Mucosa of descending colon (tissue), 3 donors: ENCODE measurements at places on chromosomes 2 and 18. TPM values are rescaled to one million over a fixed set of nuclear protein-coding genes. Genes with fewer than 3 reads are reported as not detected.
A peak's percentile ranks its signal among the peaks of the same experiment; 100 is the strongest.

ZNF236 gene
- 15.5 TPM for total RNA-seq

DNA sequence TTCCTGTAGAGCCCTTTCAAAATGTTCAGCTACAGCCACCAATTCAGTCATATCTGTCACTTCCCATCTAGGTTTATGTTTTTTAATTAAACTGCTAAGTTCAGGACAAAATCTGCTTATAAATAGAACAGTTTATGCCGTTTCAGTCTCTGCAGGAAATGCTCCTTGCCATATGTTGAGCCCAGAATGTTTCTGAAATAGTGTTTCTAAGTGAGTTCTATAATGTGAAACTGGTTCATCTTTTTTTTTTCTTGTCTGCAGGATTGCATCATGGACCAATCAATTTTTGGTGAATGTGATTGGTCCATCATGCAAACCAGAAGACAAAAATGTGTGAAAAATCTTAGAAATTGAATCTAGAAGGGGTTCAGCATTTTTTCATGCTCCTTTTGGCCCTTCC, 30.2 kb upstream of the RHOB start:
- DNase-seq, result no peak

DNA sequence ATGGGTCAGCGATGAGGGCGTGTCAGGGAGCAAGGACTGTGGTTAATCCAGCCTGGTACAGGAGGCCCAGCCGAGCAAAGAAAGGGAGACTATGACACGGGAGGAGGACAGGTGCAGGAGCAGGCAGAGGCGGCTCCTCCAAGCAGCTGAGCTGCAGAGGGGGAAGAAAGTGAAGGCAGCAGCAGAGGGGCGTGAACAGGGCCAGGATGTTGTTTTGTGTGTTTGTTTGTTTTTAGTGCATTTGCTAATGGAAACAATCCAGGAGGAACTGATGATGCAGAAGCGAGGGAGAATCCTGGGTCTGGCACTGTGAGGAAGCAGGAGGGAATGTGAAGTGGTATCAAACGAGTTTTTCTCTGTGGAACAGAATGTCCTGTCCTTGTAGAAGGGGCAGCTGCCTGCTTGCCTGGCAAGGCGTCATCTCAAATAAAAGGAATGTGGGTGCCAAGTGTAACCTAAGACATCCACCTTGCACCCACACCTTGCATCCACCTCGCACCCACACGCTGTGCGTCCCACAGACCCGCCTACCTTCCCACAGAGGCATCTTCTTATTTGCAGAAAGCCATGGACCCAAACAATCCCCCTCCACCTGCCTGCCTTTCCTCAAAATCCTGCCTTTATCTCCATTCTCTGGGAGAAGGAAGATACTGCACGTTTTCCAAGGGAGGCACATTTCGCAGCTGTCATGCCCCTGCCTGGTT, 134.8 kb downstream of the SH3BP4 start:
- DNase-seq, result no peak

DNA sequence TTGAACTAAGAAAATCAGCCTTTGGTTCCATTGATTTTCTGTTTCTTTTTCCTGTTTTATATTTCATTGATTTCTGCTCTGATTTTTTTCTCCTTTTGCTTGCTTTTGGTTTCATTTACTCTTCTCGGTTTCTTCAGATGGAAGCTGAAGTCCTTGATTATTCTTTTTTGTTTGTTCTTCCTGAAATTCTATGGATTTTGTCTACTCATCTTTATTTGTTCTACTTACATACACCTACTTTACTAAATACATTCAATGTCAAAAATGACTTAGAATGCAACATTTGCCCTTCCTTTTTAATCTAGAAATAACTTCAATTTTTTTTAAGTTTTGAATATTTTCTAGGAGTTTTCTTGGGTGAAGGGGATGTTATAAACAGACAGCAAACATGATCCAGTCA, 612.5 kb downstream of the METTL4 start:
- DNase-seq, result no peak

DNA sequence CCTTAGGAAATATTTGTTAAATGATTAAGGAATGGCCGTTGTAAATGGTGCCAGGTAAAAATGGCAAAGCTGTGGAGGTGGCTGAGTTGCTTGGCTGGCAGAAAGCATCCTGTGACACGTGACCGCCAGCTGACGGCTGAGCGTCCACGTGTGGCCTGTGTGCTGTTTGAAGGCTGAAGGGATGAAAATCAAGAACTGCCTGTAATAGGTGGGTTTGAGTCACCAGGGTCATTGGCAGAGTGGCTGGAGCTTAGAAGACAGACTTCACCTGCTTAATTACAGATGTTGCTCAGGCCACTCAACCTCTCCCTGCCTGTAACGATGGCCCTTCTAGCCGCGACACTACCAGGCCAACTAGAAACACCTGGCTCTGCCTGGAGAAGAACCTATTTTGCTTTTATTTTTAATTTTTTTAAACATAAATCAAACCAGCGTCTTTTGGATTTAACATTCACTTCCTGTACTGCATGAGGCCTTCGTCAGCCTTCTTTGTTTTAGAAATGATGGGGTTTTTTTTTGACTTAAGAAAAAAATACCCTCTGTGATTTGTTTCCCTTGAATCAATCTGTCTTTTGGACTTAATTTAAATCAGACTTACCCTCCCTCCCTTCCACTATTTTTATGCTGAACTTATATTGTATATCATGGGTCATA, 206.5 kb downstream of the PRKCE start:
- DNase-seq, result no peak

GRCh38 chr18:11412811-11413210, 196.6 kb upstream of the SLC35G4 start:
- no peak for DNase-seq

DNA sequence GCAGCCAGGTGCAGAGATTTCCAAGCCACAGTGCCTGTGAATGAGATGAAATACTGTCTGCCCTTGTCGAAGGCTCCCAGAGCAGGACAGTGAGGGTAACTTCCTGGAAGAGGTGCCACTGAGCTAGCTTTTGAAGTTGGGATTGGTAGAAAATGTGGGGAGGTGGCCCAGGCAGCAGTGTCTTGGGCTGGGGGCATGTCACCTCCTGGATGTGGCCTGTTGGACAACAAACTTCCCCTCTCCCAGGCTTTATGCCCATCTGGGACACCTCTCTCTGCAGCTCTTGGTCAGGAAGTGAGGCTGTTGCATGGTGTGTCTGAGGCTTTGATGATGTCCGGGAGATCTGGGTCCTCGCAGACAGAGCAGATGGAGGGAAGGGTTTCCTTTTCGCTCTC, 151.4 kb downstream of the DYSF start:
- DNase-seq, result peak; percentile 10

GRCh38 chr2:11073251-11073650, 82.0 kb upstream of the SLC66A3 start:
- no peak for DNase-seq

DNA sequence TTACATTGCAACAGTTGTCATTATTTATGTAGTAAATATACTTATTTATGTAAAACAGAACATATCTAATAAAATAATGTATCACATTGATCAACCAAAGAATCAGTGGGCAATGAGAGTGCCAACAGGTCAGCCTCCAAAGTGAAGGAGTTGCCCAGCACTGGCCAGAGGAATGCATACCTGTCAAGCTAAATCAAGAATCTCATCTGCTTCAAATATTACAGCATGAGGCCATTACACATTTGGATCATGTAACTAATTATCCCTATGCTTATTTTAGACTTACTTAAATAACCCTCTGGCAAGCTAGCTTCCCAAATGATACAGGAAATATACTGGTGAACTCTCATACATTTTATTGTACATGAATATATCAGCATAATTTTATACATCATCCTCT, 1211.7 kb upstream of the ACVR2A start:
- no peak for DNase-seq

DNA sequence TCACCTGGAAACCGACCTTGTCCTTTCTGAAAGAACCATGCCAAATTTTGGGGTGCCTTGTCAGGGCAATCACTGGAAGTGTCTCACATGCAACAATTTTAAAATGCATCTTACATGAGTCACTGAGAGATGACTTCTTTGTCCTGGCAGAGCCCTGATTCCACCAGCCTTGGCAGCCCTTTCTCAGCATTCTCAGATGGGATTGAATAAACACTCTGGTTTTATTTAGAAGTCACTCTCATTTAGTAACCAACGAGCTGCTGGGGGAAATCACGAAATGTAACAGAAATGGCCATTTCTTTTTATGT, 3.8 kb upstream of the ATP8B1 start:
- DNase-seq, result no peak
